RCC 7860 (cell line): ENCODE measurements at places on chromosomes 7 and 10.

DNA sequence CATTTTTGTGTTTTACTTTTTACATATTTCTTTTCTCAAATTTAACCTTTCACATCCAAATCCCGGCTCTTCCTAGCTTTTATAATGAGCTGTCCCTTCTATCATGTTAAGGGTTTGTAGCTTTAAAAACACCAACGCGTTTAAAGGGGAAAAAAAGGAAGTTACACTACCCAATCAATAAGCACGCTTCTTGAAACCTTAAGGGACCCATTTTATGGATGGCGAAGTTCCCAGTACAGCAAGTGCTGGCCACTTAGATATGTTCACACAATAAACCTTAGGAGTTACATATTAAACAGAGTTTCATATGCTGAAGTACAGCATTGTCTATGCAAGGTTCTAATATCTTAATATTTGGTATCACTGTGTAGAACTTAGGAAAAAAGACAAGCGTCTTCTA, 1.8 kb downstream of the GNG11 start:
- DNase-seq, result peak; percentile 24

- DNase-seq, result no peak
Measured at GRCh38 chr7:100685049-100685605, 8.9 kb downstream of the GIGYF1 start.

GRCh38 chr7:132318352-132319318, 257.6 kb downstream of the PLXNA4 start:
- DNase-seq, result peak; percentile 70

DNA sequence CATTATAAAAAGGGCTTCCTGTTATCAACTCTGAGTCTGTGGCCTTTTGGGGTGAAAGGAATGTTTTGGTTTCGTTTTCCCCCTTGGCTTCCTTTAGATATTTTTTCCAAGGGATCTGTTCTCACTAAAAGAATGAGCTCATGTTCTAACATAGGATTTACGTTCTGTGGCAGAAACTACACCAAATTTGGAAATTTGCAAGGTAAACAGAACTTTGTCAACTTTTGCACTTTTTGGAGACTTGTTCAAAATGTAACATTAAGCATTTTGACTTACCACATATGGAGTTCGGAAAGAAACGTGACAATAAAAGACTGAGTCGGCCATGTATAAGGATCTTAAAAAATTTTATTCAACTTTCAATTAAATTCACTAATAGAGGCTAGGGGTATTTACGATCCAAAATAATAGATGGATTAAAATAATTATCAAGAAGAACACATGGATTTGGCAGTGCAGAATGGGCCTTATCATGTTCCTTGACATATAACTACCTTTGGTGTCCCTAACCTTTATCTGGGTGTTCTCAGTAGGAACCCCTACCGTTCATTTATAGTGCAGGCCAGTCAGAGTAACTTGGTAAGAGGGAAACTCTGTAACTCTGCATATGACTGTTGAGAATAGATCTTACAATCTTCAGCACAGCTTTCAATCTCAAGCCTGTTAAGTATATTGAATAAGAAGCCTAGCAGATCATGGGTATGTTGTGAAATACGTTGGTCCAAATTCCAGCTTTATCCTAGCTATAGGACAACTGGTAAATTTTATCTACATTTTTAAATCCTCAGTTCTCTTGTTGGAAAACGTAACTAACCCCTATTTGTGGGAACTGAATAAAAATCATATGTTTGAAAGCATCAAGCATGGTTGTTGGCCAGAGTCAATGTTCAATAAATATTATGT, 11.8 kb downstream of the CPED1 start:
- DNase-seq, result no peak

GRCh38 chr10:133141958-133142340, 18.1 kb upstream of the KNDC1 start:
- no peak for DNase-seq

DNA sequence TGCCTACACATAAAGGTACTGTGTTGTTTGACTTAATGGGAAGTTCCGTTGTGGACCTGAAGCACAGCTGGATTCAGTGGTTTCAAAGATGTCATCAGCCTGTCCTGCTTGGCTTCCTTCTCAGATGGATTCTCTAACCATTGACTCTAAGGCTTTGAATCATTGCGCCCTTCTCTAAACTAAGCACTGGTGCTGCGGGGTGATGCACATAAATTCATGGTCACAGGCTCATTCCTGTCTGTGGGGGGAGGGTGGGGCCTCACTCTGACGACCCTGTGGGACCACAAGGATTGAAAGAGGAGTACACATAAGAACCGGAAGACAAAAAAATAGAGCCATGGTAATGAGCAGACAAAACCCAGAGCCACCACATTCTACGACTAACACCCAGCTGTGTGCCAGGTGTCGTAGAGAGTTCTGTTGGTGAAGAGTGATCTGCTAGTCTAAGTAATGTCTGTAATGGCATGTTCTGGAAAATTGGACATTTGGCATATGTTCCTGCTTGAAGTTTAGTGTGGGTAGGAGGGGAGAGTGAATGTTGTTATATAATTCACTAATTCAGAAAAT, 97.3 kb upstream of the YAE1 start:
- DNase-seq, result no peak

DNA sequence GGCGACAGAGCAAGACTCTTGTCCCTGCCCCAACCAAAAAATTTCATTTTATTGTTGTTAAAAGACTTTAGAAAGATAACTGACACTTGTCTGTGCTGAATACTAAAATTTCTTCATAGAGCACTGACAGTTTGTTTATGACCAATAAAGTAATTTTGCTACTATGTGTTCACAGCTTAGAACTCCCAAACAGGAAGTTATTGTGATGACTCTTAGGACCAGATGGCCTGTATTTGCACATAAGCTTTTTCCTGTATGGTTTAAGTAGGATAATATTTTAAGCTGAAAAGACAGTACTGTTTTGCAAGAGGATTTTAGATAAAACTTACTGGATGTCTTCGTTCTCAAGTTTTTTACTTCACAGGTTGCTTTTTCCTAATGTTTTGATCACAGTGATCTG, 80.7 kb downstream of the MMRN2 start:
- DNase-seq, result no peak

GRCh38 chr10:131290781-131291180, 20.7 kb downstream of the TCERG1L start:
- no peak for DNase-seq

- no peak for DNase-seq
Measured at GRCh38 chr10:107477266-107477665, 312.8 kb upstream of the SORCS1 start.

- DNase-seq, result no peak
Measured at GRCh38 chr7:158609313-158609974, 21.8 kb upstream of the PTPRN2 start.

- DNase-seq, result no peak
Measured at GRCh38 chr10:51384971-51385370, 310.7 kb downstream of the PRKG1 start.

DNA sequence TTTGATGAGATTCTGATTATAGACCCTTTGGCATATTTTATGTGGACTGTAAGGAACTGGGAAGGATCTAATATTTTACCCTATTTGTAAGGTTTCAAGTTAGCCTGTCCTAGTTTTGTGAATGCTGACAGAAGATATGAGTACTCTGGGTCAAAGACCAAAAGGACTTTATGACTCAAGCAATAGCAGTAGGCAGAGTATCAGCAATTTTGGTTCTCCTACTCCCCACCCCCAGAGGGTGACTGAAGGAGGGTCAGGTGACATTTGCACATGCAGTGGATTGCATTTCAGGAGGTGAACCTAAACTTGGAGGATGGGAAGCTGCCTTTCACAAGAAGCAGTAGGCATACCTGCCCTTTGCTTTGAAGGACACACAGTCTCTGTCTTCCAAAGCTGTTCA, 84.0 kb upstream of the KLF6 start:
- DNase-seq, result no peak

DNA sequence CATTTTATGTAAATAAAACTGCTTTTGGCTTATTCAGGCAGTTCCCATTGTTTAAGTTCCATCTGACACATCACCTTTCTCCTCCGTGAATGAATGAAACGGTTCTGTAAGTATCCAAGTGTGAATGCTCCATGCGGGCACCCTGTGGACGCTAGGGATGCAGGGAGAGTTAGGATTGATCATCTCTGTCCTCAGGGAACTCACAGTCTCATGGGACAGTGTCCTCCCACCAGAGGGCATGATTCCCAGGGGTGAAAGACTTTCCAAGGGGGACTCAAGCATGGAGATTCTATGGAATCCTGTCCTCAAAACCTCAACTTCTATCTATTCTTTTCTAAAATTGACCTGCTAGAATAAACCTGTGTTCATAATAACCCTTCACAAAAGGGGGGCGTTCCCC, 98.8 kb downstream of the HECW1 start:
- no peak for DNase-seq

DNA sequence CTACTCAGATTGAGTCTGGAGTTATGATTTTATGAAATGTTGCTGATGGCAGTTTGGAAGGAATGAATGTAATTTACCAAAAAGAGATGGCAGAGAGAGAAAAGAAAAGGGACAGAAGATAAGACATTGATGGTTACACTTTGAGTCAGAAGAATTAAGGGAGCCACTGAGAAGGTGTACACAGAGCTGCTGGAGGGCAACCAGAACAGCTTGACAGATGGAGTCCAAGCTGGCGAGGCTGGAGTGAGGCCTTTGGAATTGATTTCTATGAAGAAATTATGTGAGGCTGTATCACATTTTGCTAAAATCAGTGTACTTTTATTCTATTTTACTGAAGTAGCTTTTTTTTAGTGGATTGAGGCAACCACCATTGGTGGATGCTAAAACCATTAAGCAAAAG, 740.5 kb downstream of the REEP3 start:
- DNase-seq, result no peak

- DNase-seq, result no peak
Measured at GRCh38 chr7:155874411-155874810, 62.1 kb upstream of the SHH start.

DNA sequence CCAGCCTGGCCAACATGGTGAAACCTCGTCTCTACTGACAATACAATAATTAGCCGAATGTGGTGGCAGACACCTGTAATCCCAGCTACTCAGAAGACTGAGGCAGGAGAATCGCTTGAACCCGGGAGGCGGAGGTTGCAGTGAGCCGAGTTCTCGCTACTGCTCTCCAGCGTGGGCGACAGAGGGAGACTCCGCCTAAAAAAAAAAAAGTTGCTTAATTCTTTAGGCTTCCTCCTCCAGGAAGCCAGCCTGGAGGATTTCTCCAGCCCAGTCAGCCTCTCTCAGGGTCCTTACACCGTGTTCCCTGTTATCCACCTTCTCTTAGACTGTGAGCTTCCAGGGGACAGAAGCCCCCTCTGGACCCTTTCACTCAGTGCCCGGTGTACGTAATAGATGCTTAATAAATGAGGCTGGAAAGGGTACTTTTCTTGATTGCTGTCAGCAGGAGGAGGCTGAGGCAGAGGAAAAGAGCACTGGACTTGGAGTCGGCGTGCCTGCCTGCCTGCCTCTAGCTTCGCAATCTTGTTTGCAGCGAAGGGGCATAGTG, 16.4 kb upstream of the NODAL start:
- no peak for DNase-seq

GRCh38 chr10:113444766-113445365, 108.0 kb upstream of the HABP2 start:
- no peak for DNase-seq

GRCh38 chr7:51772190-51772589, 455.6 kb upstream of the COBL start:
- DNase-seq, result no peak

- DNase-seq, result no peak
Measured at GRCh38 chr10:132810807-132811700, 25.1 kb upstream of the NKX6-2 start.

GRCh38 chr10:55398497-55398882, 597.5 kb upstream of the PCDH15 start:
- DNase-seq, result no peak

DNA sequence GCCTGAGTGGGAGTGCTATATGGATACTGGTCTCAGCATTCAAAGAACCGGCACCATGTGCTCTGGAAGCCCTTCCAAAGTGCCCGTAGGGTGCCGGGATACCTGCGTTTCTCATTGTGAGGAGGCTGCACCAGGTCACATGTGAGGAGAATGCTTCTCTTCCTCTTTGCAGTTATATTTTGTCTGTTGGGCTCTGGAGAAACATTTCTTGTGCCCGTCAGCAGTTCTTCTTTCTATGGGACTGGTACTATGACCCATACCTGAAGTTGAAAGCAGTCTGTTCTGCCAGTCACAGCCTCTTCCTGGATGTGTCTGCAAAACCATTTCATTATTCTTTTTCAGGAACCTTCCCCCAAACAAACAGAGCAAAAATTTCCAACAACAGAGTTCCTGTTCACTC, 465.0 kb downstream of the SUGCT start:
- no peak for DNase-seq

GRCh38 chr10:96478355-96478754, 35.4 kb downstream of the TLL2 start:
- no peak for DNase-seq

DNA sequence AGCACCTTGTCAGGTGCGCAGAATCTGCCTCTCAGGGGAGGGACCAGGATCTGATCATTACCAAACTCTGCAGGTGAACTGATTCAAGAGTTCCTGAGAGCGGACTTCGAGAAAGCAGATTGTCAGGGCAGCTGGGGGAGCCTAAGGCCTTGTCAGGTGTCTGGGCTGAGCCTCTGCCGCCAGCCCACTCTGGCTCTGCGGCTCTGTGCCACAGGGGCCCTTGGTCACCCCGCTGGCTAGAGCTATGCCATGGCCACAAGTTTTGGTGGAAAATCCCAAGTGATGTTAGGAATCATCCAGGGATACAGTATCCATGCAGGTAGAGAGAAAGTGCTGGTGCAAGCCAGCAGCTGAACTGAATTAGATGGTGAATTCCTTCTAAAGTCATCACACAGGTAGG, 4.2 kb downstream of the ADAMTS14 start:
- DNase-seq, result no peak

GRCh38 chr10:89263091-89263490, 11.5 kb upstream of the LIPA start:
- no peak for DNase-seq

- DNase-seq, result no peak
Measured at GRCh38 chr10:88071879-88072278, 208.5 kb downstream of the PTEN start.

- DNase-seq, result no peak
Measured at GRCh38 chr7:17802056-17802455, 138.2 kb downstream of the SNX13 start.

DNA sequence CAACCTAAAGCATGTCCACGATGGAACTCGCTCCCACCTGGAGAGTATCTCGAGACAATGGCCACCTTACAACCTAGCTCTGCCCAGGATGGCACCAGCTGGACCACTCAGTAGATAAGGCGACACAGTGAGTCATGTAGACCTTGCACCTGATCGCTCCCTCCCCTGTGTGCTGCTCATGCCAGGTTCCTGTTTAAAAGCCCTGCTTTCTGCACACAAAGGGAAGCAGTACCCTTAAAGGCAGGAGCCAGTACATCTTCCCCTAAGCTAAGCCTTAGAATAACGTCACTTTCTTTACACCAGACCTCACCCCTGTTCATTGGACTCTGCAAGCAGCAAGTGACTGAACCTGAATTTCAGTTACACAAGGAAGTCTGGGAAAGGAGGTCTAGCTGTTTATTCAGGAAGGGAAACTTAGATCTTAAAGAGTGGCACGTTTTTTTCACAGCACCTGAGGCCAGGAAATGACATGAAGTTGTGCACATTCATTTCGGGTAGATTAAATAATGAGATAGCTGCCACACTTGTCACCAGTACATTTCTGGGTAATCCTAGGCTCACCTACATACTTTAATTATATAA, 117.9 kb downstream of the MTPAP start:
- DNase-seq, result no peak
